ENCODE measurements at places on chromosomes 6 and 20.

GRCh38 chr20:63312690-63313348, 19.8 kb downstream of the COL20A1 start:
- no peak for DNase-seq

DNA sequence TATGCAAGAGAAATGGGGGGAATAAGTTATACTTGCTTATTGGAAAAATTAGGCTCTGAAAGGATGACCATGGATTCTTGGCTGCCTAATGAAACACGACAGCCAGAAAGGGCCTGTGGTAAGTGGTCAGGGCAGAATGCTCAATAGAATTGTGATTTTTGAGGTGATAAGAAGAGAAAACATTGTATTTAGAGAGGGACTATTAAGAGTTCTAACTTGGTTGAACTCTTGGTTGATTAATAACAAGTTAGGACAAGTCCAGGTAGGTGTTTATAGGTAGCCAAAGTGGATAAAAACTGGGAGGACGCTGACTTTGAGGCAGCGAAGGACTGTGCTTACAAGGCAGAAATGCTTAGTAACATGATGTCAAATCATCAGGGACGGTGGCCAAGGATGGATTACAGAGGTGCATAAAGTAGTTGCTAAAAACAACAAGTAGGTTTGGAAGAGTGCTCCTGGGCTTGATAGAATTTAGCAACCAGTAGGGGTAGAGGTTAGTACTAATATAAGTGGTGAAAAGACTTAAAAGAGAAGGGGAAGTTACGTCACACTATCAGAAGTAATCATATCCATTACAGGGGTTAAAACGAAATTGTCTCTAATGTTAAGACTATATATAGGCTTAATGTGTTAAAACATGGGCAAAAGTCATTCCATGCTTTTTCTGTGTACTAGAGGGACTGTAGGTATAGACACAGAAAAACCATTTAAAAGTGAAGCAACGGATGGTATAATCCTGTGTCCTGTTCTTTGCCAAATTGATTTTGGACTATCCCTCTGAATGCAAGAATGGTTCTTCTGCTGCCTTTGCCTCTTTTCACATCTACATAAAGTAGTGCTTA, 98.6 kb downstream of the EYA4 start:
- DNase-seq: no peak

GRCh38 chr20:31488115-31488514, 13.0 kb downstream of the REM1 start:
- DNase-seq: no peak

GRCh38 chr6:14182916-14183315, 65.3 kb downstream of the CD83 start:
- DNase-seq: no peak

DNA sequence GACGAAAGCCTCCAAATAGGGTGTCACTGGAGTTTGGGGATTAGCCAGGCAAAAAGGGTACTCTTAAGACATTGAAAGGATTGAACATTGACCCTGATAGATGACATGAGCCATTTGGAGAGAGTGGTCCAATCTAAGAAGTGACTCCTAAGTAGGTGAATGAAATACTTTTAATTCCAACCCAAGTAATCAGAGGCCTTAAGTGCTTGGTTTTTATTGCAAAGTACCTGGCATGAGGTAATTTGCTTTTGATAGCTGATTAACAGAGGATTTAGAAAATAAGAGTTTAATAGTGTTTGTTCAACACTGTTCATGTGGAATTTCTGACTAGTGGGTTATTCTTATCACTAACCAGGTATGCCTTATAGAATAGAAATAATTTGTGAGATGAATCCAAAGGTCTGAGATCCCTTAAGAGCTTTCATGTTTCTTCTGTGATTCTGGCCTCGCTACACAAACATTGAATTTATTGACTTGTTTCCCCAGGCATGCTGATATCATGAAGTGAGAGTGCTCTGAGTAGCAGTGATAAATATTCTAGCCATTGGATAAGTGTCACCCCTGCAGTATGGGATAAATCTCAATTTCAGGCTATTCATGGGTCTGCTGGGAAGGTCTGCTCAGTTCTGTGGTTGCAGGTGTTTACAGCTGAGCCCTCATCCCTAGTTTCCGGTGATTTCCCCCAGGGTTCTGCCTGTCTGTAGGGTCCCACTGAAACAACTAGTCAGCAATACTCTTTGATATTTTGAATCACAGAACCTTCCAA, 6.5 kb downstream of the NCOA7 start:
- no peak for DNase-seq

- no peak for DNase-seq
Observed at GRCh38 chr6:21278375-21278745, 315.2 kb upstream of the SOX4 start.

- no peak for DNase-seq
Observed at GRCh38 chr6:20204512-20204894, 7.8 kb downstream of the MBOAT1 start.

DNA sequence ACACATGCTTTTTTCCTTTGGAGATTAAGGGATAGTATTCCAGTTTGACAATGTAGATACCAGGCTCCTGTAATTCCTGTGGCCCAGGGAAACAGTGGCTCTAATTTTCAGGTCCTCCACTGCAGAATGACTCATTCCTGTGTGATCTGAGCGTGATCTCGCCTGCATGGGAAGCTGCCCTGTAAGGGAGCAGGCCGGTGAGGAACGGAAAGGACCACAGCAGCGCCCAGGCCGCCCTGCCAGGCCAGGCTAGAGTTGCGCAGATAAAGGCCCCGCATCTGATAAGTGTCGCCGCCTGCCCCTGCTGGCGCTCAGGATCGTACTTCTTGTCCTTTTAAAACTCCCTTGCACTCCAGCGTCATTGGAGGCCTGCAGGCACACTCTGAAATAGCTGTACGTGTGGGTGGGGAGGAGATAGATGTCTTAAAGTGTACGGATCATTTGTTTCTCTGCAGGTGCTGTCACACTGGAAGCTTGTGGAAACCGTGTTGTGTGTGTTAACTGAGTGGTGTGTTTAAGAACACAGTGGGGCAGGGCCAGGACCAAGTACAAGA, 60.7 kb downstream of the SYNJ2 start:
- no peak for DNase-seq

DNA sequence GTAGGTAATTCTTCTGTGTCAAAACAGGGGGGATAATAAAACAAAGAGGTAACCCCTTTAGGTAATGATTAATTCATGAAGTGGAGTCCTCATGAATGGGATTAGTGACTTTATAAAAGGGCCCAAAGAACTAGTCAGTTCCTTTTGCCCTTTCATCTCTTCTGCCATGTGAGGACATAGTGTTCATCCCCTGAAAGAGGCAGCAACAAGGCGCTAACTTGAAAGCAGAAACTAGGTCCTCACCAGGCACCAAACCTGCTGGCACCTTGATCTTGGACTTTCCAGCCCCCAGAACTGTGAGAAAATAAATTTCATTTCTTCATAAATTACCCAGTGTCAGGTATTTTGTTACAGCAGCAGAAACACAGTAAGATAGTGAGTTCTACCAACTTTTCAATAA, 16.4 kb upstream of the BRPF3 start:
- DNase-seq: no peak

- DNase-seq: no peak
Observed at GRCh38 chr6:47698342-47698787, at the start of gene ADGRF4. Gene ADGRF4, plus strand, starts transcription at chr6:47698580. Its CDS starts 8,666 bp downstream, at chr6:47707246.

DNA sequence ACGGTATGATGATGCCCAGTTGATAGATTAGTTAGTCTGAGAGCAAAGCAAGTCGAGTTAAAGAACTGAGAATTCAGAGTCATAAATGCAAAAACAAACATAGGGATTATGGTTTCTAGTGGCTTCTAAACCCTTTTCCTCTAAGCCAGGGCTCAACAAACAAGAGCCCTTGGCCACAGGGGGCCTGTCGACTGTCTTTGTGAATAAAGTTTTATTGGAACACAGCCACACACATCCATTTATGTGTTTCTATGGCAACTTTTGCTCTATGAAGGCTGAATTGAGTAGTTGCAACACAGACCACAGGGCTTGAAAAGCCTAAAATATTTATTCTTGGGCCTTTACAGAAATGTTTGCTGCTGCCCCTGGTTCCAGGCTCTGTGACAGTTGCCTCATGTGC, 76.2 kb downstream of the SLC24A3 start:
- no peak for DNase-seq

DNA sequence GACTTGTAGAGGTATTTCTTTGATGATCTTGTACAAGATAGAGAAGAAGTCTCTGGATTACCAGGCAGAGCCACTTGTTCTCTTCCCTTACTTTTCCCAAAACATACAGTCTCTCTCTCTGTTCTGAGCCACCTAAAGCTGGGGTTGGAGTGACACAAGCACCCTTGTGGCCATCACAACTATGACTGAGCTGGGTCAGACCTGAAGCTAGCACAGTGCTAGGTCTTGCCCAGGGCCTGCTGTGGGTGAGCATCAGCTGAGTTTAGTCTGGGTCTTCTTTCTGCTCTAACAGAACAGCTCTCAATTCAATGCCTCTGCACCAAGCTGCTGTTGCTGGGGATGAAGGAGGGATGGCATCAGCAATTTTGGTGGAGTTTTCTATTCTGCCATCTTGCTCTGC, 110.2 kb downstream of the HTR1B start:
- no peak for DNase-seq

GRCh38 chr6:154504102-154504501, 6.4 kb downstream of the CNKSR3 start:
- no peak for DNase-seq

GRCh38 chr20:3797592-3798372, 1.7 kb downstream of the CDC25B start:
- peak; percentile 16 for DNase-seq

GRCh38 chr6:24583463-24584381, 62.3 kb downstream of the KIAA0319 start:
- peak; percentile 69 for DNase-seq

DNA sequence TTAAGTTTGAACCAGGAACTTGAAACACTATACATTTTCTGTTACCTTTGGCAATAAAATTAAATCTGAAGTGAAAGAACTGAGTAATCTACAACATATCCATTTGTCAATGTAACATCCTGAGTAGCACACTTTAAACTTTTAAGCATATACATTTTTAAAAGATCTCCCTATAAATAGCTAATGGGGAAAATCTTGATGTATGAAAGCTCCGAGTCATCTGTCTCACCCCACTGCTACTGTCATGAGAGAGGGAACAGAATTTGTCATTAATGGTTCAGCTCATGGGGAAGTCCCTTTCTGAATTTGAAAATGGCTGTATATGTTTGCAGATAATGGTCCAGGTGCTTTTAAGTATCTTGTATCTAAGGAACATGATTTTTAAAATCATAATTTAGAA, 55.2 kb upstream of the NOX3 start:
- DNase-seq: no peak

DNA sequence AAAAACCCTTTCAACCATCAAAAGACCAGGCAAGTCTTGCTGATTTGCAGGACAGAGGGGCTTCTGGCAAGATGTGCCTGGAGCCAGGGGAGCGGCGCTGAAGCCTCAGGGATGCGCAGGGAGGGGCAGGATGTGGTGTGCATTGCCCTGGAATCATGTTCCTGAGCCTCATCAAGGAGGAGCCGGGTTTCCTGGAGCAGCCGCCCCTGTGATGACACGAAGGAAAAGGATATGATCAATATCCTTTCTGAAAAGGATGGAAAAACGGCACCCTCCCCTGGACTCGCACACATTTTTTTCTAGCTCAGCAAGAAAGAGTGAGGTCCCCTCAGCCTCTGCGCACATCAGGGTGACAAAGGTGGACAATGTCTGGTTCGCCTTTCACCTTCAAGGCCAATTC, 173.1 kb upstream of the SSTR4 start:
- no peak for DNase-seq

DNA sequence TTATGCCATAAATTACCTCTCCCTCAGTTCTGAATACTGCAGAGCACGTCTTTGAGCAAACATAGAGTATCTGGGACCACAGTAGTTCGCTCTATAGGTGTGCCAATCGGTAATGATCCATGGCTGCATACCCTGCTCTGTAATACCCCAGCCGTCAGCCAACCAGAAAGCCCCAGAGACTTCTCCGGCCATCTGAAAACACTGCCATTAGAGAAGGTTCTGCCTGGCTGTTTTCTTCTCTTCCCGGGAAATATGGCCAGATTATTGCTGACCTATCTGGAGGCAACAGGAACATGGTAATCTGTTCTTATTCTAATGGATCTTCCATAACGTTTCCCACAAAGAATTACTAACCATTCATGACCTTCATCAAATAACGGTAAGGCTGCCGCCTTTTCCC, 139.9 kb downstream of the RPS12 start:
- no peak for DNase-seq

DNA sequence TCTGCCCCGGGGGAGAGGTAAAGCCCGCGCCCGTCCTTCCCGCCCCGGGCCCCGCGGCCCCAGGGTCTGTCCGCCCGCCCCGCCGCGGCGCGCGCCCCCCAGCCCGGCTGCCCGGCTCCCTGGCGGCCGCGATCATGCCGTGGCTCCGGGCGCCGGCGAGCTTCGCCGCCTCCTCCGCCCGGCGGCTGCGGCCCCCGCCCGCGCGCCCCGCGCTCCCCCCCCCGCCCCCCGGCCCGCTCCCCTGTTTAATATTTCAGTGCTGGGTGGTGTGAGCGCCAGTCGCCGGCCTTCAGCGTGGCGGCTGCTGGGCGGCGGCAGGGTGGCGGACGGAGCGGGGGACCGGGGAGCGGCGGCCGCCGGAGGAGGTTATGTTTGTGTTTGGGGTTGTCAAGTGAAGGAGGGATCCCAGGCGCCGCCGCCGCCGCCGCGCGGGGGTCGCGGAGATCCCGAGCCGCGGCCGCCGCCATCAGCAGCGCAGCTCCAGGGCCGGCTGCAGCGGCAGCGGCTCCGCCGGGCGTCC, at the start of gene HIVEP1:
Gene HIVEP1, plus strand, starts transcription at position 275 of the 520 bp plus-strand sequence. CDS start 3,317 bp downstream, outside the sequence.
- no peak for DNase-seq

DNA sequence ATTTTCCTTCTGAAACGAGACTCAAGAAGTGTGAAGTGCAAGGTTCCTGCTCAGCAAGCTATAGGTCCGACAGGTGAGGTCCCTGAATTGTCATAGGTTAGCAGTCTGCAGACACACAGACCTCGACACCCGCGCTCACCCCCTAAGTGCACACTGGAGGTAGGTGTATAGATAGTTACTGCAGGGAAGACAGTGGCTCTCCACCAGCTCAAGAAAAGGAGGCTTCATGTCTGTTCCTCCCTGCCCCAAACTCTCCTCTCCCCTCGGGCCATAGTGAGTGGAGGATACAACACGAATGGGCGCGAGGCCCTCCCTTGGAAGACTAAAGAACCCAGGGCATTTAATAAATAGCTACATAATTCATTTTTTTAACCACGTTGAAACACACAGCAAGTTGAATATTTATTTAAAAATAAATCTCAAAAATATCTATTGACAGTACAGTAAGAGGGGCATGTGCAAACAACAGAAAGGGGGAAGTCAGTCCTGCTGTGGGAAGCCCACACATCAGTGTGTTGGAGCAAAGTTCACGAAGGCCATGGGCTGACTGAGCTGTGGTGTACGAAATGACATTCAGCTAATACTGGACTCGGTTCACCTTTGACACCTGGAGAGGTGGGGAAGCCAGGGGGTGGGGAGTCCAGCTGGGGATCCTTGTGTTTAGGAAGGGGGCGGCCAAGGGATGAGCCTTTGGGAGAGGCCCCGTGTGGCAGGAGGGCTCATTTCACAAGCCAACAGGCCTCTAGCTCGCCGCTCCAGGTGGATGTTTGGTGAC, 10.7 kb downstream of the SPATA2 start:
- no peak for DNase-seq
